ENCODE measurements at places on chromosomes 5 and 9.
A peak's percentile ranks its signal among the peaks of the same experiment; 100 is the strongest.

DNA sequence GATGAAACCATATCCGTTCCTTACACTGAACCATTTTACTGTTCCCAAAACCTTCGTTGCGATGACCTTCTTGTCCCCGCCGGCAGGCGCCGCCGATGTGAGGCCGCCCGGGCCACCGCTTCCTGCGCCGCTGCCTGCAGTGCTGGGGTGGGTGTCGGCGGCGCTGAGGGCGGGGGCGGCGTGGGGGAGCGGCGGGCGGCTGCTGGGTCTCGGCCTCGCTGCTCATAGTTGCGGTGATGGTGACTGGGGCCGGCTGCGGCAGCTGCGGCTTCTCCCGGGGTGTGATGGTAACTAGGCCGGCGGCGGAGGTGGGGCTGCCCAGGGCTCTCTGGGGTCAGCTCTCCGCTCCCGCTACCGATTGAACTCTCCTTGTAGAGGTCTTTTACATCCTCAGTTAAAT, 14.1 kb upstream of the OR2S2 start:
- no peak for DNase-seq

GRCh38 chr5:35131723-35132122, 84.0 kb upstream of the AGXT2 start:
- peak; percentile 74 for DNase-seq

DNA sequence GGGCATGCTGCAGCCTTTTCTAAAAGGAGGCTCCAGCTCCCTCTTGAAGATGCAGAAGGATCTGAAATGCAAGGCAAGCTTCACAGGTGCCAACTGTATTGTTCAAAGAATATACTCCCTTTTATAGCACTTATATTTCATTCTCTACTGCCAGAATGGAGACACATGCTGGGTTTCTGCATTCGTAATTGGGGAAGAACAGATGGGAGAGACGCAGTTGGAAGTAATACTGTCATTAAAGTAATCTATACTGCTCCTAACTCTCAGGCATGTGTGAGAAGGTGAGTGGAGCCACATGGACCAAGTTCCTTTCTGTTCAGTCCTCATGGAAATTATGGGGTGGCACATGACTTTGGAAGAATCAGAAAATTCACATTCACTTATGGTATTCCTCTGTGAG, 226.4 kb downstream of the TRIM32 start:
- DNase-seq: no peak

DNA sequence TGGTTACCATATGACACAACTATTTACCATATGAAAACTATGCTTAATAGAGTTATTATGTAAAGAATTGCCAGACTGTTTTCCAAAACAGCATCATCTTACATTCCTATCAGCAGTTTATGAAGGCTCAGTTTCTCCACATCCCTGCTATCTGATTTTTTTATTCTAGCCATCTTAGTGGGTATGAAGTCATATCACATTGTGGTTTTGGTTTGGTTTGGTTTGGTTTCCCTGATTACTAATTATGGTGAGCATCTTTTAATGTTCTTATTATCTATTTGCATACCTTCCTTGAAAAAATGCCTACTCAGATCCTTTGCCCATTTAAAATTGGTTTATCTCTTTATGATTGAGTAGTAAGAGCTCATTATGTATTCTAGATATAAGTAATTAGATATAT, 199.4 kb upstream of the NFIL3 start:
- DNase-seq: peak; percentile 7

DNA sequence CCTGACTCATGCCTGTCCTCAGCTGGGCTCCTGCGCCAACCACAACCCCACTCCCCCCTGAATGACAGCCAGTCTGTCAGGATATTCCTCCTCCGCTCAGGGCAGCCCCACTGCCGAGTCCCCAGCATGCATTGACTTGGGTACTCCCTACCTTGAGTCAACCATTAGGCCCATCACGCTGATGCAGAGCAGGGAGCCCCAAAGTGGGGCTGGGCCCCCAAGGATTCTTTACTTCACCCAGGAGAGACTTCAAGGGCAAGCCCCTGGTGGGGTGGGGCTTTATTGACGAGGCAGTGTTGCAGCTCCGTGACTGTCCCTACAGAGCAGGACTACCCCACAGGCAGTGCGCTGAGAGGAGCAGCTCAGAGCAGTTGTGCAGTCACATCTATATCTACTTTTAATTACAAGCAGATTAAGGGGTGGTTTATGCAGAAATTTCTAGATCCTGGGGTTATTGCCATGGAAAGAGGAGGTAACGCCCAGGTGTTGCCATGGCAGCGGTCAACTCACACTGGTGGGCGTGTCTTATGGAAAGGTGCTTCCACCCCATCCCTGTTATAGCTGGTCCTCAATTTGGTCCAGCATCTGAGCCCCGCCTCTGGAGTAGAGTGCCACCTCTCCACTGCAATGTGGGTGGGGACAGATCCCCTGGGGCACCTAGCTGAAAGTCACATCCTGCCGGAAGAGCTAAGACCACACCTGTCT, 32.1 kb upstream of the FCN1 start:
- no peak for DNase-seq

DNA sequence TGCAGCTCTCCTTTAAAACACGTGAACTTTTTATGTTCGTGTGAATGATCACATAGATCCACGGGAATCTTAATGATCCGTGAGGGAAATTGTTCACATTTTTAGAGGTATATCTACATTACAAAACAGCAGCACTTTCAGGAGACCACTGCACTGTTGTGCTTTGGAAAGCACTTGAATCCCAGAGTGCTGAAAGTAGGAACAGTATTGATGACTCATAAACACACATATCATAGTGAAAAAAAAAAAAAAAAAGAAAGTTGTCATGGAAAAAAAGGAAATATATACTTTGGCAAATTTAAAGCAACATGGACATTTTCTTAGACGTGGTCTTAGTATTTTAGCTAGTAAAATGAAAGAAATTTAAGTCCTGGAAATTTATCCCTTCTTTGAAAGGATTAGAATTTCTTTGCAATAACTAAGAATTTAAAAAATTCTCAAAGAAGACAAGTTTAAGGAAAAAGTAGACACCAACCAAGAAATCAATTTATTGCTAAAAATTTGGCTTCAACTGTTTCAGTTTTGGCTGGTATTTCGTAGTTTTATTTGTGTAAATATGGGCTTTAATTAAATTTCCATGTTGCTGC, 55.4 kb downstream of the ADGRV1 start:
- peak; percentile 7 for DNase-seq

DNA sequence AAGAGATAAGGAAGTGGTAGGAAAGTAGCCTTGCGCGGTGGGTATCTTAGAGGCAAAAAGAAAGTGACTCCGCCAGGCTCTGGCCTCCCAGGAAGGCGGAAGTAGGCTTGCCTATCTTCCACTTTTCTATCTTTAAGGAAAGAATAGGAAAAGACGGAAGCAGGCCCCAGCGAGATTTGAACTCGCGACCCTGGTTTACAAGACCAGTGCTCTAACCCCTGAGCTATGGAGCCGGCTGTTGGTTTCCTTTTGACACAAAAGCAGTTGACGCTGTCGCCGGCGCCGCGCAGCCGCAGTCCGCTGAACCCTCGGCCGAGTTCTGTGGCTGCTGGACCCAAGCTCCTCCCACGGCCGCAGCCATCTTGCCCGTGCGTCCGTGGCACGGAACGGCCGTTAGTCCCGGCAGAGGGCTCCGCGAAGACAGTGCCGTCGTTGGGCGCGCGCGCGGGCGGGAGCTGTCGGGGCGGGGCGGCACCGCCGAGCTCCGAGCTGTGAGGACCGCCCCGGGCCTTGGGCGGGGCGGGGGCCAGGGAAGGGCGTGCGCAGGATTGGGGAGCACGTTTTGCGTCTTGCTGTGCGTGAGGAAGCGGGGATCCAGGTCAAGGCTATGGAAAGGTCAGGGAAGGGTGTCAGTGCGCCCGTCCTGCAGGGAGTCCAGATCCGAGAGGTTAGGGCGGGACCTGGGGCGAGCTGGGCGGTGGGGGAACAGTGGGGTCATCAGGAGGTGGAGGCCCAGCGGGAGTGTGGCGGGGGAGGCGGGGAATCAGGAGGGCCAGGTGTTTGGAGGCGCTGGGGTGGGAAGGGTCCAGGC, 13.3 kb downstream of the TRIM7 start:
- peak; percentile 96 for DNase-seq

- peak; percentile 45 for DNase-seq
These were observed 81.9 kb downstream of the RAPGEF1 start for GRCh38 chr9:131657940-131658339.

GRCh38 chr5:124859027-124859426, 112.6 kb upstream of the ZNF608 start:
- no peak for DNase-seq

DNA sequence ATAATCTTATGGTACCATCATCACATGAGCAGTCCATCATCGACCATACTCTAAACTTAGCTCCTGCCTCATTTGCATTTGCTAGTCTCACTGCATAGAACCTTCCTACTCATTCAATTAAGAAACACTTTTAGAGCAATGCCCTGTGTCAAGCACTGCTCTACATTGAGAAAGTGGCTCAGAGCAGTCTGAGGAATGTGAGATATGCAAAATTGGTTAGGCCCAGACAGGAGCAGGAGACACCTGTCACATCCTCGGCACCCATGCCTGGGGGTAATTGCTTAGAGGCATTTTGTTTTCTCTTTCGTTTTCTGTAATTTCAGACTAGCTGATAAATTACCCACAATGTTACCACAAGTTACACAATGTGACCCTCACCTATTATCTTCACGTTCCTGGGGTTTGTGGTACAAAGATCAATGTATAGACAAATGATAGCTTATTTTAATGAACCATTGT, 4.9 kb upstream of the RARS1 start:
- DNase-seq: no peak

DNA sequence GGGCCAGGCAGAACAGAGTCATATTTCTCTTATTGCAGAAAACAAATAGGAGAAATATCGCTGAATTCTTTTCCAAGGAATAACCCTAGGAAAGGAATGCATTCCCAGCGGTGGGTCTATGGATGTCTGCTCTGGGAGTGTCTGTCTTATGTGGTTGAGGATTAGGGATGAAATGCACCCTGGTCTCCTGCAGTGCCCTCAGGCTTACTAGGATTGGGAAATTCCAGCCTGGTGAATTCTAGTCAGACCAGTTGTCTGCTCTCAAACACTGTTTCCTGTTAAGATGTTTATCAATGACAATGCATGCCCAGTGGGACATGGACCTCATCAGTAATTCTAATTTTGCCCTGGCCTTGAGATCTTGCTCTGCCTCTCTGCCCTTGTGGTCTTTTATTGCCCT, 136.1 kb upstream of the ELAVL2 start:
- no peak for DNase-seq

GRCh38 chr5:163880302-163880701, 374.9 kb downstream of the MAT2B start:
- DNase-seq: peak; percentile 23

- DNase-seq: peak; percentile 1
These were observed 1007.0 kb downstream of the NR2F1-AS1 start for GRCh38 chr5:92574023-92574422.

GRCh38 chr9:116543731-116544400, 143.2 kb upstream of the TRIM32 start:
- peak; percentile 70 for DNase-seq

GRCh38 chr9:12748016-12748415, 26.8 kb upstream of the LURAP1L start:
- DNase-seq: peak; percentile 75

DNA sequence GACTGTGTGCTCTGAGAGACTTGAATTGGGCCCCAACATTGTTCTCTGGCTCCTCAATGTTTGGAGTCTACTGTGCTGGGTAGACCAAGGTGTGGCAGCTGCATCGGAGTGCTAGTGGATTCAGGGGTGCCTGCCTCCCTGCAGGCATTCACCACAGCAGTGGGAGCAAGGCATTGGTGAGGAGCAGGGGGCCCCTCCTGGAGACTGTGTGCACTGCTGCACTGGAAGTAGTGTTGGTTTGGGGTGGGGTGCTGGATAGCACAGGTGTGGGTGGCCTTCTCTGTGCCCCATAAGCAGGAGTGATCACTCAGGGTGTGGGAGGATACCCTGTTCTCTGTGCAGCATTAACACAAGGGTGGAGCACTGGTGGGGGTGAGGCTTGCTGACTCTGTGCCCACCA, 39.2 kb downstream of the INSL6 start:
- DNase-seq: no peak
